ENCODE measurements at places on chromosomes 1 and 21.
A peak's percentile ranks its signal among the peaks of the same experiment; 100 is the strongest.

- peak overlapping the region; percentile 25 for H3K4me3 ChIP-seq
- H3K36me3 ChIP-seq: no peaks in the 10 kb centered on the region
- peak; percentile 37 for DNase-seq
- peaks cover 6% of the 10 kb centered on the region for H3K4me1 ChIP-seq
- H3K27me3 ChIP-seq: peaks cover 7% of the 10 kb centered on the region
These were observed 7.3 kb downstream of the GNG4 start for GRCh38 chr1:235642011-235642942.

- H3K4me1 ChIP-seq: peaks cover 89% of the 10 kb centered on the region
- peaks cover 90% of the 10 kb centered on the region for H3K36me3 ChIP-seq
- no peak overlapping the region for H3K4me3 ChIP-seq
These were observed 23.9 kb downstream of the MEF2D start for GRCh38 chr1:156476501-156477298.

- no peak overlapping the region for H3K4me3 ChIP-seq
- peaks cover 9% of the 10 kb centered on the region for H3K27me3 ChIP-seq
- DNase-seq: peak; percentile 88
- no peaks in the 10 kb centered on the region for H3K36me3 ChIP-seq
- no peak overlapping the region for H3K27ac ChIP-seq
- H3K4me1 ChIP-seq: peaks cover 24% of the 10 kb centered on the region
These were observed 42.8 kb upstream of the DMBX1 start for GRCh38 chr1:46446646-46447498.

DNA sequence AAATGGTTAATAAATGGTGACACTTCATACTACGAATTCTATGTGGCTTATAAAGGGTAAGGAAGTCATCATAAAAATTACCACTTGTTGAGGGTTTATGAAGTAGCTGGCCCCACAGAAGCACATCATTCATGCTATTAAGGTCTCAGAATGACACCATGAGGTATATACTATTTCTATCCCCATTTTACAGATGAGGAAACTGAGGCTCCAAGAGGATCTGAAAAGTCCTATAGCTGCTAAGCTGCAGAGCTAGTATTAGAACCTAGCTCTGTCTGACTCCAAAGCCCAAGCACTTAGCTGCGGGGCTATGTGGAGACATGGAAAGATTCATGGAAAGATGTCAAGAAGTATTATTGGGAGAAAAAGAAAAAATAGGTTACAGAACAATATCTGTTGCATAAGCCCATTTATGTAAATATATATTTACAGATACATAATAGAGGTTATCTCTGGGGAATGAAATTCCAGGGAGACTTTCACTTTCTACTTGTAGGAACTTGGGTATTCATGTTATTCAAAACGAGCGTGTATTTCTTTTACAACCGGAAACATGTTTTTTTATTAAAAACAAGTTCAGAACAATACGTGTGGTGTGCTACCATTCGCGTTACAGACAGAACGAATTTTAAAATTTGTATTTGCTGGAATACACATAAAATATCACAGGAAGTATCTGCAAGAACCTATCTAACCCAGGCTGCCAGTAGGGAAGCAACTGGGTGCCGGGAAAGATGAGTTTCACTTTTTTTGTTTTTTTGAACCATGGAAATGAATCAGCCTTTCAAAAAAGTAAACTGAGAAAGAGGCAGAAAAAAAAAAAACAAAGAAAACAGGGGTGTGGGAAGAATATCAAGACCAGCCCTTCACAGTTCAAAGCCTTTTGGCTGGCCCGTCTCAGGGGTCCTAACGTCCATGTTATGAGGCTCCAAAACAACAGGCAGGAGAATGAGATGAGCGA is 13.4 kb downstream of the SPOCD1 start:
- DNase-seq: no peak
- H3K27ac ChIP-seq: peak overlapping the region; percentile 60
- no peaks in the 10 kb centered on the region for H3K36me3 ChIP-seq

- no peaks in the 10 kb centered on the region for H3K36me3 ChIP-seq
- no peak for DNase-seq
- H3K27me3 ChIP-seq: no peaks in the 10 kb centered on the region
- no peak overlapping the region for H3K4me3 ChIP-seq
These were observed 258.7 kb upstream of the DMRTA2 start for GRCh38 chr1:50681931-50682330.

DNA sequence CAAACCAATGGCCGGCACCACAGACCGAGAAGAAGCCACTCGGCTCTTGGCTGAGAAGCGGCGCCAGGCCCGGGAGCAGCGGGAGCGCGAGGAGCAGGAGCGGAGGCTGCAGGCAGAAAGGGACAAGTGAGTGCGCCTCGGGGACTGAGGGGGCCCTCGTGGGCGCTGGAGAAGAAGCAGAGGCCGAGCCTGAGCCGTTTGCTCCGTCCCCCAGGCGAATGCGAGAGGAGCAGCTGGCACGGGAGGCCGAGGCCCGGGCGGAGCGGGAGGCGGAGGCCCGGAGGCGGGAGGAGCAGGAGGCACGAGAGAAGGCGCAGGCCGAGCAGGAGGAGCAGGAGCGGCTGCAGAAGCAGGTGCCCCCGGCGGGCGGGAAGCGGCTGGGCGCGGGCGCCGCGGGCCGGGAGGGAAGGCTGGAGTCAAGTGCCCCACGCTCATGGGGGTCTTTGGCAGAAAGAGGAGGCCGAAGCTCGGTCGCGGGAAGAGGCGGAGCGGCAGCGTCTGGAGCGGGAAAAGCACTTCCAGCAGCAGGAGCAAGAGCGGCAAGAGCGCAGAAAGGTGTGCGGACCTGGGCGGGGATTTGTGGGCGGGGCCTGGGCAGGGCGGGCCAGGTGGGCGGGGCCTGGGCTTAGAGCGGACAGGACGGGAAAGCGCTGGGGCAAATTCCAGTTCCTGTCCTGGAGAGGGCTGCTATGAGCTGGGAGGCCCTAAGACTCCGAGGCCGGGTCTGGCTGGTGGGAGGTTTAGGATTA is 22.7 kb downstream of the MAP7D1 start:
- H3K4me3 ChIP-seq: peak overlapping the region; percentile 20
- peaks cover 82% of the 10 kb centered on the region for H3K36me3 ChIP-seq
- peaks cover 67% of the 10 kb centered on the region for H3K4me1 ChIP-seq
- peak; percentile 85 for DNase-seq

- no peak for DNase-seq
- H3K27me3 ChIP-seq: no peaks in the 10 kb centered on the region
- no peak overlapping the region for H3K27ac ChIP-seq
- H3K4me1 ChIP-seq: no peaks in the 10 kb centered on the region
These were observed 75.4 kb downstream of the AHCTF1 start for GRCh38 chr1:246856371-246856770.

DNA sequence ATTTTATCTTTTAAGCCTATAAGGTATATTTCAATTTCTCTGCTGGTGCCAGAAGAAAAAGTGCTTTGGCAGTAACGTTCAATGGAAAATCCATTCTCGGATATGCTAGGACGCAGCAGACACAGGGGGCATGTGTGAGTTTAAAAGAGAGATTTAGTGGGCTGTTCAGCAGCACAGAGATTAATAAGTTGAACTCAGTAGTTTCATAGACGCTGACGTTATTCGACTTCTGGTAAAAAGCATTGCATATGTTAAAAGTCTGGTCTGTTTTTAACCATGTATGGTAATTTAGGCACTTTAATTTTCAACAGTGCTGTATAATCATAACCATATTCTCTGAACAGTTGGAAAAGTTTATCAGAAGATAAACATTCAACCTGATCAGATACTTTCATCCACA is 99.6 kb downstream of the ATP6V1G3 start:
- no peaks in the 10 kb centered on the region for H3K4me1 ChIP-seq
- no peaks in the 10 kb centered on the region for H3K27me3 ChIP-seq
- DNase-seq: no peak

DNA sequence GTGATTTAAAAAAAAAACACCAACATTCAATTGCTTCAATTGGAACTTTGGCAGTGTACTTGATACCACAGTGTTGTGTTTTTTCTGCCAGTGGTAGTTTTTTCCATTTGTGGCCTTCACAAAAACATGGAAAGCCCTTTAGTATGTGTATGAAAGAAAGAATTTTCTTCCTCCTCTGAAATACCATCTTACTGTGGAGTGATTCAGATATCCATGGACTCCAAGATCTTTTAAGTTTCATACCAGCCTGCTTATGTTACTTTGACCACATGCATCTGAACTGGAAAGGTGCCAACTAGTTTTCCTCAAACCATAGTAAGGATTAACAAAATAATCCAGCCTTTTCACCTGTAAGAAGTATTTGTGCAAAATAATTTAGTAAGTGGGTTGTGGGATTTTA is 3.4 kb downstream of the PPP2R5A start:
- no peak for DNase-seq
- no peaks in the 10 kb centered on the region for H3K36me3 ChIP-seq
- H3K4me1 ChIP-seq: peaks cover 77% of the 10 kb centered on the region
- peak overlapping the region; percentile 86 for H3K4me3 ChIP-seq

- H3K36me3 ChIP-seq: peaks cover 21% of the 10 kb centered on the region
- peaks cover 38% of the 10 kb centered on the region for H3K4me1 ChIP-seq
- no peaks in the 10 kb centered on the region for H3K27me3 ChIP-seq
These were observed 29.7 kb downstream of the ECE1 start for GRCh38 chr1:21260405-21261125.

- DNase-seq: no peak
- no peak overlapping the region for H3K4me3 ChIP-seq
- H3K27ac ChIP-seq: no peak overlapping the region
These were observed 4.4 kb downstream of the KCNN3 start for GRCh38 chr1:154865442-154866256.

DNA sequence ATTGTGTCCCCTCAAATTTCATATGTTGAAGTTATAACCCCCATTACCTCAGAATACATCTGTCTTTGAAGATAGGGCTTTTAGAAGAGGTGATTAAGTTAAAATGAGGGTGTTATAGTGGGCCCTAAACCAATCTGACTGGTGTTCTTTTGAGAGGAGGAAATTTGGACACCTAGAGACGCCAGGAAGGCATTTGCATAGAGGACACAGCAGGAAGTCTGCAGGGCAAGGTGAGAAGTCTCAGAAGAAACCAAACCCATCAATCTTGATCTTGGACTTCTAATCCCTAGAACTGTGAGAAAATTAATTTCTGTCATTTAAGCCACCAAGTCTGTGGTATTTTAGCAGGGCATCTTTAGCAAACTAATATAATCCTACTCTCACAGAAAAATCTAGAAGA is 13.0 kb downstream of the GOLPH3L start:
- no peaks in the 10 kb centered on the region for H3K4me1 ChIP-seq
- H3K4me3 ChIP-seq: no peak overlapping the region
- H3K36me3 ChIP-seq: peaks cover 51% of the 10 kb centered on the region
- no peak for DNase-seq
- H3K27ac ChIP-seq: no peak overlapping the region

- DNase-seq: no peak
- H3K4me3 ChIP-seq: no peak overlapping the region
- no peaks in the 10 kb centered on the region for H3K36me3 ChIP-seq
- H3K27ac ChIP-seq: no peak overlapping the region
- no peaks in the 10 kb centered on the region for H3K27me3 ChIP-seq
- no peaks in the 10 kb centered on the region for H3K4me1 ChIP-seq
These were observed 53.2 kb upstream of the C1orf87 start for GRCh38 chr1:60126723-60127122.

- no peak overlapping the region for H3K27ac ChIP-seq
- no peaks in the 10 kb centered on the region for H3K36me3 ChIP-seq
- no peaks in the 10 kb centered on the region for H3K4me1 ChIP-seq
- DNase-seq: no peak
- H3K4me3 ChIP-seq: no peak overlapping the region
These were observed 984.6 kb downstream of the ADGRL2 start for GRCh38 chr1:82785268-82785790.

DNA sequence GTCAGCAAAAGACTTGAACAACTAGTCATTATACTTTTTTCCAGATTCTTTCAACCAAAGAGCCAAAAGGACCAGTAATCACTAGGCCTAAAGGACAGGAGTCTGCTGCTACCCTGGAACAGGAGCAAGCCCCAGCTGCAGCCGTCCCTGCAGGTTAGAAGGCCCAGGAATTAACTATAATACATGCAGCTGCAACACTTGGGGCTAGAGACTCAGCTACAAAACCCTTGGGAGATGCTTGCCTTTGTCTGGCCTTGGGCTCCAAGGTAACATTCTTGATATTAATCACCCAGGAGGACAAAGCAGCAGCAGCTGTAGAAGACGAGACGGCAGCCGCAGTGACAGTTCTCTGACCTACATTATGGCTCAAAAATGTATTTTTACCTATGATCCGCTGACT is 841.2 kb upstream of the ADGRL4 start:
- H3K4me1 ChIP-seq: no peaks in the 10 kb centered on the region
- no peak overlapping the region for H3K27ac ChIP-seq
- no peaks in the 10 kb centered on the region for H3K27me3 ChIP-seq
- H3K4me3 ChIP-seq: no peak overlapping the region
- no peak for DNase-seq

GRCh38 chr1:246659594-246660140 is 64.5 kb upstream of the SCCPDH start:
- H3K4me3 ChIP-seq: no peak overlapping the region
- H3K36me3 ChIP-seq: peaks cover 6% of the 10 kb centered on the region
- no peak overlapping the region for H3K27ac ChIP-seq
- no peak for DNase-seq
- no peaks in the 10 kb centered on the region for H3K4me1 ChIP-seq

GRCh38 chr1:90486134-90486824 is 230.8 kb downstream of the BARHL2 start:
- DNase-seq: no peak
- no peak overlapping the region for H3K4me3 ChIP-seq
- H3K4me1 ChIP-seq: no peaks in the 10 kb centered on the region

DNA sequence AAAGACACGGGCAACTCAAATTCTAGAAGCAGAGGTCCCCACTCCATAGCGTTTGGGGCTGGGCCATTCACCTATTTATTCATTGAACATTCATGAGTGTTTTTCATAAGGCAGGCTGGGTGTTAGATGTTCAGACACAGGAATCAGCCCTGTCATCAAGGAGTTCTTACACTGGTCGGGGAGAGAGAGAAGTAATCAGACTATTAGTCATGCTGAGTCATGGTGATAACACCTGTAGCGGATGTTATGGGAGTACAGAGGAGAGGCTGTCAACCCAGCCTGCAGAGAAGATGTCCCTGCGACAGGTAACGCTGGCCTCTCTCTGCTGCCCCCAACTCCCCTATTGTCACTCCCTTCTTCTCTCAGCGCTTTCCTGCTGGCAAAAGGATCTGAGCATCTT is 17.2 kb downstream of the LY9 start:
- peak; percentile 40 for DNase-seq
- H3K27me3 ChIP-seq: peaks cover 6% of the 10 kb centered on the region
- H3K4me3 ChIP-seq: no peak overlapping the region
- H3K4me1 ChIP-seq: peaks cover 3% of the 10 kb centered on the region
- H3K27ac ChIP-seq: no peak overlapping the region
